BJ (cell line): ENCODE measurements at places on chromosomes 16 and 17. TPM values are rescaled to one million over a fixed set of nuclear protein-coding genes. Genes with fewer than 3 reads are reported as not detected.

Gene KRT40
- polyA plus RNA-seq: not detected in 2 replicates

DNA sequence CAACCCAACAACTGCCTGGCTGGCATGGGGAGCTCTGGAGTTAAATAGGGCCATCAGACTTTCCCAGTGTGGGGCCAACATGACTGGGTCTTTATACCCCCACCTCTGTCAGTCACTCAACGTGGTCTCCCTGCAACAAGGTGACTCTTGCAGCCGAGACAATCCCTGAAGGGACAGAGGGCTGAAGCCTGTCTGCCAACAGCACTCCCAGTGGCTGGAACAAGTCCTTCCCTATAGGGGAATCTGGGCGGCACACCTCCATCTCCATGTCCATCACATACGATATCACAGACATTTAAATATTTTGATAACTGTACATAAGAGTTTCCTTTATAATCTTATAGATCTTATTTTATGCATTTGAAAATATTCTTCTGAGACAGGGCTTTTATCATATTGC lies 4.8 kb upstream of the MAPT start:
- DNase-seq: no peak

DNA sequence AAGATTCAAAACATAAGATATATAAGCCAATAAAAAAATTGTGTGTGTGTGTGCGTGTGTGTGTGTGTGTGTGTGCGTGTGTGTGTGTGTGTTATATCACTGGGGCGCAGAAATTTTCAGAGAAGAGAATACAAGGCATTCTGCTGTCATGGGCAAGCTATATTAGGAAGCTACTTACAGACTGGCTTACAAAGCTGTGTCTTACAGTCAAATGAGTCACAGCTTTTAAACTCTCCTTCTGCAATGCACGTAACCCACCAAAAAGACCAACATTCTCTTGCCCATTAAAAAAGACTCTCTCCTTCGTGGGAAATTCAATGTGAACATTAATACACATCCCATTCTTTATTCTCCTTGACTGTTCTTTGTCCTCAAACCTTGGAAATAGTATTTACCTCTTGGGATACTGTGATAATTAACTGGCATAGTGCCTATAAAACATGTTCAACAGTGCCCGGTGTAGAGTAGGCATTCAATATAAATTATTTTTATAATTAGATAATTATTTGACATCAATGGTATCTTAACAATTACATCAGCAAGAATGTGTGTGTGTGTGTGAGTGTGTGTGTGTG lies 860.4 kb upstream of the SOX9 start:
- no peak for DNase-seq

DNA sequence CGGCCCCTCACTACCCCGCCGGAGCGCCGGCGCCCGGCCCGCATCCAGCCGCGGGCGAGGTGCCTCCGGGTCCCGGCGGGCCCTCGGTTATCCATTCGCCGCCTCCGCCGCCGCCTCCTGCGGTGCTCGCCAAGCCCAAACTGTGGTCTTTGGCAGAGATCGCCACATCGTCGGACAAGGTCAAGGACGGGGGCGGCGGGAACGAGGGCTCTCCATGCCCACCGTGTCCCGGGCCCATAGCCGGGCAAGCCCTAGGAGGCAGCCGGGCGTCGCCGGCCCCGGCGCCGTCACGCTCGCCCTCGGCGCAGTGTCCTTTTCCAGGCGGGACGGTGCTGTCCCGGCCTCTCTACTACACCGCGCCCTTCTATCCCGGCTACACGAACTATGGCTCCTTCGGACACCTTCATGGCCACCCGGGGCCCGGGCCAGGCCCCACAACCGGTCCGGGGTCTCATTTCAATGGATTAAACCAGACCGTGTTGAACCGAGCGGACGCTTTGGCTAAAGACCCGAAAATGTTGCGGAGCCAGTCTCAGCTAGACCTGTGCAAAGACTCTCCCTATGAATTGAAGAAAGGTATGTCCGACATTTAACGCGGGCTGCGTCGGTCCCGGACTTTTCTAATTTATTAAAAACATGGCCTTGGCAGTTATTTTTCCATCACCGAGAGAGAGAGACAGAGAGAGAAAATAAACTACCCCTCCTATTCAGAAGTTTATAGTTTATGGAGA lies 2.8 kb downstream of the IRX5 start:
- no peak for DNase-seq

GRCh38 chr17:27566671-27567562 lies 64.1 kb upstream of the LGALS9 start:
- DNase-seq: no peak

Gene KRTAP2-3
- polyA plus RNA-seq: 1.3 and 1.4 TPM in 2 replicates

DNA sequence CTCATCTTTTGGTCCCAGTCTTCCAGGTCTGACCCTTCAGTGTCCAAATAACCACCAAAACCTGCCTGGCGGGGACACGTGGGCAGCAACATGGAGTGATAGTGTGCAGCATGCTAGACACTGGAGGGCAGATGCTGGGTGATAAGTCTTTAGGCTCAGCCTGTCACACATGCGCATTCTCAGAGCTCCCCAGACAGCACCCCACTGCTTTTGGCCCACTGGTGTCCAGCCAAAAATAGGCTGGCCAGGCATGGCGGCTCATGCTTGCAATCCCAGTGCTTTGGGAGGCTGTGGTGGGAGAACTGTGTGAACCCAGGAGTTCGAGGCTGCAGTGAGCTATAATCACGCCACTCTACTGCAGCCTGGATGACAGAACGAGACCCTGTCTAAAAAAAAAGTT lies 12.3 kb downstream of the GINS2 start:
- no peak for DNase-seq

Gene GOSR2
- 72.8 and 82.0 TPM in 2 replicates for polyA plus RNA-seq

DNA sequence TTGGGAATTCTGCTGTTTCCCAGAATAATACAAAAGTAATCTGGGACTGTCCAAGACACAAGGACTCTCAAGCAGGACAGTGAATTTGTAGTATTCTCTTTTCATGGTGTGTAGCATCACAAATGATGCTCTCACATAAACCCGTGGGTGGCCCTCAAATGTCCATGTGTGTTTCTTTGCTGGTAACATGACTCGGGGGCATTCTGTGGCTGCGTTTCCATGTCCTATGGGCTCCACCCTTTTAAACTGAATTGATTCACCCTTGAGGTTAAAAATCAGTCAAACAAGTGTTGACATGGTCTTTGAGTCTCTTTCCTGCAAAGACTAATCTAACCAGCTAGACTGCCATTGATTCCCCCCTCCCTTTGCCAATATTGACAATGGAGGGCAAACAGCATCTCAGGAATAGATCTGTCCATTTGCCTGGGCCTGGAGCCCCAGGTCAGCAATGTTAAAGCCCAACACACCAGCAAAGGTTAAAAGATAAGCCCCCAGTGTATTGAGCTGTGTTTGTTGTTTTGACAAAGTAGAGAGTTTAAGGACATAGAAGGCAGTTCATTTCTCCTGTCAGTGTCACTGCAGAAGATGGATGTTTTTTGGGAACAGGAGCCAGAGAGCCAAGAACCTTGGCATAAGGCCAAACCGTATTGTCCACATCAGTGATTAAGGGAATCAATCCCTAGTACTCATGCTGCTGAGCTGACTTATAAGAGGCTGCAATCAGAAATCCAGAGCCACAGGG lies 117.1 kb upstream of the COX10 start:
- no peak for DNase-seq

Gene SECTM1
- 18.9 and 34.4 TPM in 2 replicates for polyA plus RNA-seq

GRCh38 chr17:36468903-36469635 lies 17.4 kb upstream of the ZNHIT3 start:
- DNase-seq: no peak

GRCh38 chr16:66344533-66345145 lies 21.9 kb upstream of the CDH5 start:
- no peak for DNase-seq

GRCh38 chr16:69712277-69712676 lies 14.1 kb downstream of the NQO1 start:
- no peak for DNase-seq

Gene ARHGDIG
- polyA plus RNA-seq: 0.22 and 0.51 TPM in 2 replicates

Gene PPY
- not detected in 2 replicates for polyA plus RNA-seq

Gene DPEP1
- polyA plus RNA-seq: not detected in 2 replicates

DNA sequence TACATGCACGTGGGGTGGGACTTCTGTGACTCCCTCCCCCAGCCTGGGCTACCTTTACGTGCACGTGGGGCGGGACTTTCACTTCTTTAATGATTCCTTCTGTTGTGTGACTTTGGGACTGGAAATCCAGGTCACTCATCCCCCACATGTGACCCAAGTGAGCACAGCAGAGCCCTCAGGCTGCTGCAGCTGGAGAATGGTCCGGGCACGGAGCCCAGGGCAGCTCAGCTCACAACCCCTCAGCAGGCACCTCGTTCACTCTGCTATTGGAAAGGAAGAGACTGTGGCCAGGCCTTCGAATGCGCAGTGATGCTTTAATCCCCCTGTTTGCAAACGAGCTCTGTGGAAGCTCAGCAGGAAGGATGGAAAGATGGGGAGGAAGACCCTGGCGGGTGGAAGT lies 14.7 kb downstream of the DBNDD1 start:
- DNase-seq: no peak

- DNase-seq: no peak
Observed at GRCh38 chr17:82531431-82531881, 11.9 kb downstream of the FOXK2 start.

GRCh38 chr17:13931800-13932460 lies 137.4 kb upstream of the COX10 start:
- peak; percentile 18 for DNase-seq
